ENCODE measurements at places on chromosomes 16 and 17. TPM values are rescaled to one million over a fixed set of nuclear protein-coding genes. Genes with fewer than 3 reads are reported as not detected.

DNA sequence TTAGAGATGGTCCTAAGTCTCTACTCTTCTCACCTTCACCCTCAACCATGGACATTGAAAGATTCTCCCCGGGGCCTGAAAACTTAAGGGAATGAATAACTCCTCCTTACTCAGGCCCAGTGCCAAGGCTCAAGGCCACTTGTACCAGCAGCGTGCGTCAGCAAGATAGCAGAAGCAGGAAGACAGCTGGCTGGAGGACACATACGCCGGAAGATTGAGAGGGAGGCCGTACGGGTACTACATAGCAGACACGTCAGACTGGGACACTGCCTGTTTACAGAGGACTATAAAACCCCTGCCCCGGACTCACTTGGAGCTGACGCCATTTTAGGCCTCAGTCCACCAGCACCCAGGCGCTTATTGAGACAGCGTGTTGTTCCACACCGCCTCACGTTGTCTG is 75.8 kb upstream of the MED13 start:
- no peaks in the 10 kb centered on the region for H3K27me3 ChIP-seq
- DNase-seq, result no peak
- H3K36me3 ChIP-seq, result no peaks in the 10 kb centered on the region
- no peak overlapping the region for H3K4me3 ChIP-seq
- no peak overlapping the region for H3K27ac ChIP-seq

- H3K36me3 ChIP-seq, result no peaks in the 10 kb centered on the region
- H3K4me3 ChIP-seq, result no peak overlapping the region
- H3K4me1 ChIP-seq, result no peaks in the 10 kb centered on the region
- DNase-seq, result no peak
Observed at GRCh38 chr16:77227745-77228144, 28.5 kb downstream of the SYCE1L start.

DNA sequence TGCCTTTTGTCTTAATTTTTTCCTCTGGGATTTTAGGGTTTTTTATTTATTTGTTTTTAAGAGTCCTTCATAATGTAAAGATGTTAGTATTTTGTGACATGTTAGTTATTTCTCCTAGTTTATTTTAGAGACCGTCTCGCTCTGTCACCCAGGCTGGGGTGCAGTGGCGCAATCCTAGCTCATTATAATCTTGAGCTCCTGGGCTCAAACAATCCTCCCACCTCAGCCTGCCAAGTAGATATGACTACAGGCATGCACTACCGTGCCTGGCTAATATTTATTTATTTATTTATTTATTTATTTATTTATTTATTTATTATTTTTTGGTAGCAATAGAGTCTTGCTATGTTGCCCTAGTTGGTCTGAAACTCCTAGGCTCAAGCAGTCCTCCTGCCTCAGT is 37.4 kb upstream of the ARHGAP17 start:
- H3K4me3 ChIP-seq, result no peak overlapping the region
- no peaks in the 10 kb centered on the region for H3K36me3 ChIP-seq

GRCh38 chr17:17055286-17056155 is 13.3 kb downstream of the MPRIP start:
- H3K4me3 ChIP-seq, result no peak overlapping the region
- peak overlapping the region; percentile 70 for H3K27ac ChIP-seq
- no peak for DNase-seq
- H3K27me3 ChIP-seq, result no peaks in the 10 kb centered on the region
- H3K4me1 ChIP-seq, result peaks cover 95% of the 10 kb centered on the region

DNA sequence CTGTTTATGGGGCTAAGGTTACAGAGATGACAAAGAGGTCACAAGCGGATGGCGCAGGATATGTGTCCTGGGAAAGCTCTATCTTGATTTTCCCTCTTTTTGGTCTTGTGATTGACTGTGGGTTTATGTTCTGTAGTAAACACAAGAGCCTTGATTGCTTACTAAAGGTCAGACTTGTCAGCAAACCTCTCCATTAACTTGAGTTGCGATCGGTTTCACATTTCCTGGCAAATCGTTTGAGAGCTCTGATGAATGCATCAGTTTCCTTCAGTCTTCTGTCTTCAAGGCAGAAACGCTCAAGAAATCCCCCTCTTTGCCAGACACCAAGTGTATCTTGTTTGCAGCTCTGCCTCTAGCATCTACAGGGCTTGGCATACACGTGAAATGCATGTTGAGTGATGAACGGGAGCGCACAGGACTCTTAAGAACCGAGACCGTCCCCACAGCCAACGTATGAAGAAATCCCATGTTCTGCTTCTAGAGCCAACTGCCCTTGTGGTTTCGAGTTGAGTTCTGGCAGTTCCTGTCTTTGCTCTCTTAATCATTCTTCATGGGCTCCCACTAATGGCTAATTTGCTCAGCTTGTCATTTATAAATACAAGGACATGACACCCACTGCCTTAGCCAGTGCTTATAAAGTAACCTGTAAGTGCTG is 143.3 kb downstream of the PITPNC1 start:
- H3K27me3 ChIP-seq, result no peaks in the 10 kb centered on the region
- no peak for DNase-seq
- no peaks in the 10 kb centered on the region for H3K36me3 ChIP-seq
- H3K4me1 ChIP-seq, result peaks cover 18% of the 10 kb centered on the region
- H3K4me3 ChIP-seq, result no peak overlapping the region

DNA sequence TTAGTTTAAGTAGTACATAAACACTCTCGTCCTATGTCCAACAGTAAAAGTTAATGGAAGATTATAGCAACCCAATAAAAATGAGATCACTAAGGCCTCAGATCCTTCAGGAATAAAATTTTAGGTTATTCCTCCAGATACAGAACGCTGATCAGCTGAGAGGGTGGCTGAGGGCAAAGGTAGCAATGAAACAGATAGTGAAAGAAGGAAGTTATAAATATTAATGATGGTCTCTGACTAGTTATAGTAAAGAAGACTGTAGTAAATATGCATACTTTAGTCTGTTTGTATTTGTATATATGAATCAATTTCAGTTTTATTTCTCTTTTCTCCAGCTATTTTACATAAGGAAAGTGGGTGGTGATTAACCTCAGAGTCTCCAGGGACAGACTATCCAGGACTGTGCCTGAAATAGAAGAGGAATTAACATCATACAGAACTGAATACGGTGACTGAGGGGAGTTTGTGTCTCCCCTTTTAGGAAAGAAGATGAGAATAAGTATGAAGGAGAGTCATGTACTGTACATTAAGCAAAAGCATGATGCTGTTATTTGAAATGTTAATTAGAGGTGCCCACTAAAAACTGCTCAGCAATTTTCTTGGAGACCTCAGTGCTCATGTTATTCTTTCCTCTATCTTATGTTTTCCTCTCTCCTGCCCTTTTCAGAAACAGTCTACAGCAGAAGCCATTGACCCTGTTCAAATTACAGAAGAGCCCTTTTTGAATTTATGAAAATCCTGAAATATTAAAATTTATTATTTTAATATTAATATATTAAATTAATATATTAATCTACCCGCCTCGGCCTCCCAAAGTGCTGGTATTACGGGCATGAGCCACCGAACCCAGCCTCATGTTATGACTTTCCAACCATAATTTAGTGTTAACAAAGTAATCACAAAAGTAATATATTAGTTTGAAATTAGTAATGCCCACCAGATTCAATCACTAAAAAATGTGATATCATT is 36.5 kb upstream of the DHRS7B start:
- no peaks in the 10 kb centered on the region for H3K4me1 ChIP-seq
- no peak overlapping the region for H3K4me3 ChIP-seq
- no peaks in the 10 kb centered on the region for H3K27me3 ChIP-seq
- no peak overlapping the region for H3K27ac ChIP-seq

GRCh38 chr17:57422574-57423164 is 166.3 kb downstream of the MSI2 start:
- H3K27me3 ChIP-seq, result no peaks in the 10 kb centered on the region
- peaks cover 10% of the 10 kb centered on the region for H3K4me1 ChIP-seq
- H3K36me3 ChIP-seq, result no peaks in the 10 kb centered on the region
- no peak for DNase-seq

DNA sequence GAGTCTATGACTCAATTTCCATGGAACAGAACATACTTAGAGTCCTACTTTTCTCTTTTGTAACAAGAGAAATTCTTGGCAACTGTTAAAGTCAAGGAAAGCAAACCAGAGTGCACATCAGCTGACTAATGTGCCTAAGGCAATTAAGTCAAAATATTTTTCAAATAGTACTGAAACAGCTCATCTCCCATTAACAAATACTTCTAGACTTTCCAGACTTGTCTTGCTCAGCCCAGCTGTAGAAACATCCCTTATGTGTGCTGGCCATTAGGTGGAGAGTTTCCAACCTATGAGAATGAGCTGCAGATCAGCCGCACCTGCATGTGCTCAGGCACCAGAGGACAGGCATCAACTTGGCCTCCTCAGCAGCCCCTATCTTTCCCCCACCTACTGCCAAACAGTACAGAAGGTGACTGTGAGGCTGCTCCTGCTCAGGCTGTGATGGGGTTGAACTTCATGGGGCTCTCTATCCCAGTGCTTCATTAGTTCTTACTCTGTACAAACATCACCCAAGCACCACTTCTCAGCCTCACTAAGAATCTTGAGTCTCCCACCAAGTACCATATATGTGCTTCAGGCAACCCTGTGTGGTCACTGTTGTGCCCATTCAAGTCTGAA is 32.2 kb downstream of the TEX2 start:
- peak overlapping the region; percentile 86 for H3K27ac ChIP-seq
- no peaks in the 10 kb centered on the region for H3K36me3 ChIP-seq
- no peaks in the 10 kb centered on the region for H3K27me3 ChIP-seq
- H3K4me1 ChIP-seq, result peaks cover 25% of the 10 kb centered on the region

GRCh38 chr17:64320613-64321553 is 57.8 kb upstream of the TEX2 start:
- DNase-seq, result no peak
- no peaks in the 10 kb centered on the region for H3K36me3 ChIP-seq

GRCh38 chr16:30060836-30061554 is 4.6 kb upstream of the ALDOA start:
- peaks cover 4% of the 10 kb centered on the region for H3K36me3 ChIP-seq
- no peaks in the 10 kb centered on the region for H3K27me3 ChIP-seq
- DNase-seq, result no peak
- peaks cover 24% of the 10 kb centered on the region for H3K4me1 ChIP-seq

The USP36 gene
- 71.2 TPM for total RNA-seq

The ITGAX gene
- total RNA-seq, result 4.4 TPM

The SLFN13 gene
- total RNA-seq, result 6.9 TPM

The UBFD1 gene
- total RNA-seq, result 57.2 TPM

The CENPN gene
- total RNA-seq, result 8.3 TPM

The PRR35 gene
- total RNA-seq, result not detected

The MSL1 gene
- 62.4 TPM for total RNA-seq

The SYNGR3 gene
- 8.3 TPM for total RNA-seq

The ALDOA gene
- total RNA-seq, result 810 TPM

The KRT39 gene
- total RNA-seq, result not detected

The CCL23 gene
- total RNA-seq, result 13.3 TPM

The MT1A gene
- 110 TPM for total RNA-seq

The IL32 gene
- total RNA-seq, result 13.0 TPM

The GFAP gene
- not detected for total RNA-seq

The KRTAP1-5 gene
- not detected for total RNA-seq
